Muscle of back (tissue), 13 donors: ENCODE measurements at places on chromosomes 12 and 14.

DNA sequence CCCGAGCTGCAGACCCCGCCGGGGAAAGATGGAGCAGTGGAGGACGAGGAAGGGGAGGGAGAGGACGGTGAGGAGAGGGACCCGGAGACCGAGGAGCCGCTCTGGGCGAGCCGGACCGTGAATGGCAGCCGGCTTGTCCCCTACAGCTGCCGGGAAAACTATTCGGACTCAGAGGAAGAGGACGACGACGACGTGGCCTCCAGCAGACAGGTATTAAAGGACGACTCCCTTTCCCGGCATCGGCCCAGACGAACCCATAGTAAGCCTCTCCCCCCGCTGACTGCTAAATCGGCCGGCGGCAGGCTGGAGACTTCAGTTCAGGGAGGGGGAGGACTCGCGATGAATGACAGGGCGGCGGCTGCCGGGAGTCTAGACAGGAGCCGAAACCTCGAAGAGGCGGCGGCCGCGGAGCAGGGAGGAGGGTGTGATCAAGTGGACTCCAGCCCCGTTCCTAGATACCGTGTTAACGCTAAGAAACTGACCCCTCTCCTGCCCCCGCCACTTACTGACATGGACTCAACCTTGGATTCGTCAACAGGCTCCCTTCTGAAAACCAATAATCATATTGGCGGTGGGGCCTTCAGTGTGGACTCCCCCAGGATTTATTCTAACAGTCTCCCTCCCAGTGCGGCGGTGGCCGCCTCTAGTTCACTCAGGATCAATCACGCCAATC is 962 bp downstream of the LEMD3 start:
- DNase-seq = peak; percentile 36

GRCh38 chr14:58171090-58171489 is 19.1 kb upstream of the ARMH4 start:
- peak; percentile 57 for DNase-seq

DNA sequence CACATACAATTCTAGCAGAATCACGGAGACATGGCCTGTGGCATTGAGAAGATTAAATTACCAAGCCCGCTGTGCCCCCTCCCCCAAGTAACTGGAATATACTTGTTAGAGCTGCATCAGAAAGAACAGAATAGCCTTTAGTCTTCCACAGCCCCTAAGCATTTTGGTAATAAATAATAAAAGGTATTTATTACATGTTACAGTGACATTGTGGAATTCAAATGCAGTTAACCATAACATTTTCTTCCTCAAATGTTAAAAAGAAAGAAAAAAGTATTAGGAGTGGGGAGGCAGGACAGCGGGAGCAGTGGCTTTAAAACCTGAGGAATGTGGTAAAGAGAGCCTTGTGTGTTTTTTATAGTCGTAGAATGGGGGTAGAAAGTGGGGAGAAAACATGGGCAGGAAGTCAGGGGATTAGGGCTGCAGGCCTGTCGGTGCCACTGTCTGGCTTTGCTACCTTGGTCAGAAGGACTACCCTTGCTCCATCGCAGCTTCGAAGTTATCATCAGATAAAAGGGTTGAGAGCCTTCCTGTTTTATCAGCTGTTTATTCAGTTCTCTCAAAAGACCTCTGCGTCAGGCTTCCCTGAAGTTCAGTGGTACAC is 255.9 kb downstream of the MSRB3 start:
- no peak for DNase-seq

- DNase-seq = peak; percentile 63
These were observed 7.8 kb downstream of the CTDSP2 start for GRCh38 chr12:57838594-57839302.

DNA sequence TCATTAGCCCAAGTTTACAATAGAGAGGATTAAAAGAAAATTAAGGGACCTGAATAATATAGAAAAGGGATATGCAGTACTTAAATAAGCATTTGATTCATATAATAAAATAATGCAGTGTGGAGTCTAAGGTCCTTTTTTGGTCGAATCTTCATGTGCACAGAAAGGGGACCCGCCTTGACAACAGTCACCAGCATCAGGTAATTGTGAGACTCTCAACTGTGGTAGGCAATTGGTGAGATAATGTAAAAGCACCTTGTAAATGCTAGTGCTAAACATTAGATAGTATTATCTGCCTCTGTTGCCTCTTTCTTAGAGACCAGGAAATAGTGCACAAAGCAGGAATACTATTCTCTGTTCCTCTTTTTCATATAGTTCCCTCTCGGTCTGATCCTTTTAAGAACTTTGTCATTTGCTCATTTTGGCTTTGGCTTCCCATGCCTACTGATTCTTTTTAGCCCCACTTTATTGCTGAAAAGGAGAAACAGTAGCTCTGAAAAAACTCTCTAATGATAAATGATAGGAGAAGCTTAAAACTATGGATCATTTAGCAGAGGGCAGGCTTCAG is 17.5 kb downstream of the CHPT1 start:
- no peak for DNase-seq

- no peak for DNase-seq
These were observed 553.8 kb downstream of the CCER1 start for GRCh38 chr12:90401185-90401584.

- no peak for DNase-seq
These were observed 10.6 kb downstream of the SPRING1 start for GRCh38 chr12:116727261-116727660.
